HFFc6 (cell line): ENCODE measurements at places on chromosomes 3 and 15.
A peak's percentile ranks its signal among the peaks of the same experiment; 100 is the strongest.

DNA sequence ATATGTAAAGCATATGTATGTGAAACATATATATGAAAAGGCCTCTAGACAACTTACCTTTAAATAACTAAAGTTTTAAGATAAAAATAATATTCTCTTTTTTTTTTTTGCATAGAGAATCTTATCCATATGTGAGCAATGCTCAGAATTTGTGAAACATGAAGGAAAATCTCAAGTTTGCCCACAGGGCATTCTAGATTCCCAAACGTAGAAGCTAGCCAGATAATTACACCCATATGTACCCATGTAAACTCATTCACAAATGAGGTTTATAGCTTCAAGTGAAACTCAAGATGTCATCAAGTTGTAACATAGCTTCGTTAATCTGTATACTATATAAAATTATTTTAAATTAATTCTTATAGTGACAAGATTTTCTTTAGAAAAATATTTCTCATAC lies 537.3 kb upstream of the NR2F2 start:
- H3K4me1 ChIP-seq, result peaks cover 15% of the 10 kb centered on the region
- H3K4me3 ChIP-seq, result no peak overlapping the region
- H3K27me3 ChIP-seq, result no peaks in the 10 kb centered on the region
- no peak overlapping the region for H3K27ac ChIP-seq

GRCh38 chr3:37324850-37325321 lies 150.5 kb upstream of the LRRFIP2 start:
- peaks cover 12% of the 10 kb centered on the region for H3K4me1 ChIP-seq
- DNase-seq, result no peak
- H3K36me3 ChIP-seq, result peaks cover 67% of the 10 kb centered on the region
- peaks cover 4% of the 10 kb centered on the region for H3K27me3 ChIP-seq
- H3K27ac ChIP-seq, result no peak overlapping the region

DNA sequence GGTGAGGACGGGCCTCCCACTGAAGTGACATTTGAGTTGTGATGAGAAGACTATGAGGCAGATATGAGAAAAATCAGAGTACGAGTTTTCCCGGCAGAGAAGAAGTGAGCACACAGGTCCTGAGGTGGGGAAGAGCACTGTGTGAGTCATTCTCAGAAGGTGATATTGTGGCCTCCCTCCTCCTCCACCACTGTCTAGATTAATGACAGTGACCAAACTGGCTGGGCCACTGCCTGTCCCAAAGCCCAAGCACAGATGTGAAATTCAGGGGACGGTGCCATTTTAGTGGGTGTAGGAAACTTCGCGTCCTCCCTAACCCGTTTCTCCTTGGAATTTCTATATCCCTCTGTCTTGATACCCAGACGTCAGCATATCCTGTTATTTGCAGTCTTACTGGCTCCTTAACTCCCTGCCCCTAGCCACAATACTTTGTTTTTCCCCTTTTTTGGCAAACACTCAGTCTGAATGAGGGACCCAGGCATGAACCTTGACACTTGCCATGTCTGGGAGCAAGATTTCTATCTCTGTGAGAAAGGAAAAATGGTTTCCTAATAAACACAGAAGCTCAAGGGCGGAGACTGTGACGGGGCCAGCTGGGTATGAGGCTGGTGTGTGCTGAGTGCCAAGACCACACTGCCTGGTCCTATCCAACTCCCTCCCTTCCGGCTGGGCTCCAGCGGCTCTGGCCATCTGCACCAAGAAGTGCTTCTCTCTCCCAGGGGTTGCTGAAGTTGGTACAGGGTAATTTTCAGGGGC lies 15.2 kb downstream of the PRICKLE2 start:
- H3K36me3 ChIP-seq, result peaks cover 11% of the 10 kb centered on the region
- DNase-seq, result no peak

GRCh38 chr3:39189150-39189958 lies 3.0 kb downstream of the XIRP1 start:
- no peak for DNase-seq
- H3K36me3 ChIP-seq, result 0 out of 2 replicates have a peak, but pooled peaks cover 4% of the 10 kb centered on the region
- no peak overlapping the region for H3K27ac ChIP-seq
- H3K27me3 ChIP-seq, result peaks cover 9% of the 10 kb centered on the region
- H3K4me3 ChIP-seq, result no peak overlapping the region

DNA sequence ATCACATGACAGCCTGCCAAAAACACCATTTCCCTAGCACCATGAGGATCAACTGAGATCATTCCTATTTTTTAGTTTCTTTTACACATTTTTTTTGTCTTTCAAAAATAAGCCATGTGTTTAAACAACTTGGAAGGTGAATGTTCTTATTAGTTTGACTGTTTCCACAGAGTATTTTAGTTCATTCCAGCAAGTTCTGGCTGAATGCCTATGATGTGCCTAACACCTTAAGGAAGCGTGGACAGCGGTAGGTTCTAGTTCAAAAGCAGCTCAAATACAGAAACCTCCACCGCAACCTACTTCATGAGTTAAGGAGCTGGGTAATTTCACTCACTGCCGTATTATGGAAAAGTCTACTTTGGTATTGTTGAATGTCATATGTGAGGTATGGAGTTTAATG lies 101.3 kb upstream of the ADAMTS9 start:
- no peak overlapping the region for H3K4me3 ChIP-seq
- peaks cover 2% of the 10 kb centered on the region; the same call in 1 of the 2 replicates for H3K27me3 ChIP-seq
- no peak for DNase-seq
- H3K36me3 ChIP-seq, result 0 out of 2 replicates have a peak, but pooled peaks cover 8% of the 10 kb centered on the region
- H3K4me1 ChIP-seq, result no peaks in the 10 kb centered on the region
- no peak overlapping the region for H3K27ac ChIP-seq

- no peak overlapping the region for H3K4me3 ChIP-seq
- no peak overlapping the region for H3K27ac ChIP-seq
- H3K36me3 ChIP-seq, result peaks cover 19% of the 10 kb centered on the region
- H3K27me3 ChIP-seq, result no peaks in the 10 kb centered on the region
- DNase-seq, result no peak
Measured at GRCh38 chr15:25695875-25696760, 167.0 kb downstream of the ATP10A start.

- H3K27me3 ChIP-seq, result no peaks in the 10 kb centered on the region
- peaks cover 38% of the 10 kb centered on the region for H3K36me3 ChIP-seq
- H3K4me1 ChIP-seq, result peaks cover 14% of the 10 kb centered on the region
- DNase-seq, result peak; percentile 53
- H3K4me3 ChIP-seq, result no peak overlapping the region
Measured at GRCh38 chr3:179624451-179624850, 19.9 kb downstream of the NDUFB5 start.

- DNase-seq, result no peak
- peaks cover 24% of the 10 kb centered on the region for H3K36me3 ChIP-seq
- H3K27ac ChIP-seq, result no peak overlapping the region
- peak overlapping the region; percentile 80; the same call in 1 of the 2 replicates for H3K4me3 ChIP-seq
- peaks cover 7% of the 10 kb centered on the region for H3K27me3 ChIP-seq
Measured at GRCh38 chr3:45691842-45692241, 2.6 kb downstream of the SACM1L start.

GRCh38 chr3:136787349-136787748 lies 31.6 kb upstream of the SLC35G2 start:
- H3K27ac ChIP-seq, result peak overlapping the region; percentile 86
- peaks cover 52% of the 10 kb centered on the region for H3K4me1 ChIP-seq
- DNase-seq, result no peak
- peaks cover 6% of the 10 kb centered on the region; the same call in 1 of the 2 replicates for H3K36me3 ChIP-seq
- H3K4me3 ChIP-seq, result peak overlapping the region; percentile 79
- H3K27me3 ChIP-seq, result peaks cover 8% of the 10 kb centered on the region

- peaks cover 2% of the 10 kb centered on the region; the same call in 1 of the 2 replicates for H3K27me3 ChIP-seq
- H3K27ac ChIP-seq, result peak overlapping the region; percentile 55
- peaks cover 40% of the 10 kb centered on the region for H3K4me1 ChIP-seq
Measured at GRCh38 chr3:41224120-41224806, 25.0 kb downstream of the CTNNB1 start.

- H3K27me3 ChIP-seq, result peaks cover 13% of the 10 kb centered on the region
- H3K4me3 ChIP-seq, result no peak overlapping the region
- no peaks in the 10 kb centered on the region for H3K36me3 ChIP-seq
- no peak overlapping the region for H3K27ac ChIP-seq
Measured at GRCh38 chr3:78322780-78323179, 1282.9 kb downstream of the ROBO2 start.

GRCh38 chr15:59946084-59946483 lies 58.0 kb upstream of the FOXB1 start:
- no peak overlapping the region for H3K4me3 ChIP-seq
- no peaks in the 10 kb centered on the region for H3K36me3 ChIP-seq
- H3K27ac ChIP-seq, result no peak overlapping the region
- H3K4me1 ChIP-seq, result no peaks in the 10 kb centered on the region
- H3K27me3 ChIP-seq, result no peaks in the 10 kb centered on the region; the same call in none of the 2 replicates
- no peak for DNase-seq

- peaks cover 75% of the 10 kb centered on the region for H3K4me1 ChIP-seq
- peak overlapping the region; percentile 34 for H3K27ac ChIP-seq
- H3K4me3 ChIP-seq, result peak overlapping the region; percentile 22; the same call in 1 of the 2 replicates
- no peaks in the 10 kb centered on the region for H3K36me3 ChIP-seq
- no peak for DNase-seq
- peaks cover 2% of the 10 kb centered on the region; the same call in 1 of the 2 replicates for H3K27me3 ChIP-seq
Measured at GRCh38 chr15:87877822-87878542, 378.6 kb downstream of the NTRK3 start.

GRCh38 chr3:195240939-195241338 lies 30.0 kb downstream of the XXYLT1 start:
- no peak overlapping the region for H3K4me3 ChIP-seq
- H3K27ac ChIP-seq, result no peak overlapping the region
- no peak for DNase-seq
- no peaks in the 10 kb centered on the region; the same call in 1 of the 2 replicates for H3K27me3 ChIP-seq
- H3K4me1 ChIP-seq, result no peaks in the 10 kb centered on the region

DNA sequence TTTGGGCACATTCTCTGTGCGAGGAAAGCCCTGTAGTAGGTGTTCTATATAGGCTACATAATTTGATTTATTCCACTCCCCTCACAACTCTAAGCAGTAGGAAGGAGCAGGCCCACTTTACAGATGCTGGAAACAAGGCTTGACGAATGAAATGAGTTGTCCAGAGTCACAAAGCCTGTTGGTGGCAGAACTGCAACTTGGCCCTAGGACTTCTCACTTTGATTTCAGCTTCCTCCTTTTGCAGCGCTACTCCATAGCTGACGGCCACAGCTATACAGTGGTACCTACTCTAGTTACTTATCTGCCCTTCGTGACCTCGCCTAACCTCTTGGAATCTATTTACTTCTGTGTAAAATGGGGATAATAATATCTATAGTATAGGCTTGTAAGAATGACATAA lies 2.5 kb upstream of the IRAK2 start:
- DNase-seq, result no peak
- H3K27me3 ChIP-seq, result no peaks in the 10 kb centered on the region; the same call in 1 of the 2 replicates

GRCh38 chr15:91609966-91610365 lies 243.5 kb upstream of the SLCO3A1 start:
- no peaks in the 10 kb centered on the region for H3K27me3 ChIP-seq
- no peak for DNase-seq
- no peaks in the 10 kb centered on the region for H3K4me1 ChIP-seq
- no peak overlapping the region for H3K4me3 ChIP-seq
- no peak overlapping the region for H3K27ac ChIP-seq
- H3K36me3 ChIP-seq, result no peaks in the 10 kb centered on the region

DNA sequence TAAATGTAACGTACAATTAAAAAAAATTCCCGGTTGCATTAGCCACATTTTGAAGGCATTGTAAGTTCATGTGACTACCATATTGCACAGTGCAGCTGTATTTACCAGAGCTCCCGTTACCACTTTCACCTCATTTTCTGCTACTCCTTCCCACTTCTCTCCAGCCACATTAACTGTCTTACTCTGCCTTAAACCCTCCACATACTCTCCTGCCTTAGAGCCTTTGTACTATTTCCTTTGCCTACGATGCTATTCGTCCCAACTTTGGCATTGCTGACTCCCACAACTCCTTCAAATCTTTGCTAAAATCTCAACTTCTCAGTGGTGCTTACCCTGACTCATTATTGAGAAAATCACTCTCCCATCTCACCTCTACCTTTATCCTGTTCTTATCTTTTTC lies 115.2 kb downstream of the CADM2 start:
- H3K27me3 ChIP-seq, result no peaks in the 10 kb centered on the region
- H3K4me3 ChIP-seq, result no peak overlapping the region
- no peaks in the 10 kb centered on the region for H3K4me1 ChIP-seq

- H3K4me1 ChIP-seq, result peaks cover 14% of the 10 kb centered on the region
- H3K27ac ChIP-seq, result no peak overlapping the region
- H3K4me3 ChIP-seq, result no peak overlapping the region
- no peak for DNase-seq
Measured at GRCh38 chr3:12869035-12869621, 27.8 kb upstream of the RPL32 start.

DNA sequence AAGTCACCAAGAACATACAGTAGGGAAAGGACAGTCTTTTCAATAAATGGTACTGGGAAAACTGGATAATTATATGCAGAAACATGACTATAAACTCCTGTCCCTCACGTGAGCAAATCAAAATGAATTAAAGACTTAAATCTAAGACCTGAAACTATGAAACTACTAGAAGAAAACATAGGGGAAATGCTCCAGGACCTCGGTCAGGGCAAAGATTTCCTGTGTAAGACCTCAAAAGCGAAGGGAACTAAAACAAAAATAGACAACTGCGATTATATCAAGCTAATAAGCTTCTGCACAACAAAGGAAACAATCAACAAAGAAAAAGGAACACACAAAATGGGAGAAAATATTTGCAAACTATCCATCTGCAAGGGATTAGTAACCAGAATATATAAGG lies 62.7 kb downstream of the CRYGS start:
- no peaks in the 10 kb centered on the region for H3K36me3 ChIP-seq
- H3K4me1 ChIP-seq, result peaks cover 6% of the 10 kb centered on the region; the same call in 1 of the 2 replicates
- DNase-seq, result no peak

DNA sequence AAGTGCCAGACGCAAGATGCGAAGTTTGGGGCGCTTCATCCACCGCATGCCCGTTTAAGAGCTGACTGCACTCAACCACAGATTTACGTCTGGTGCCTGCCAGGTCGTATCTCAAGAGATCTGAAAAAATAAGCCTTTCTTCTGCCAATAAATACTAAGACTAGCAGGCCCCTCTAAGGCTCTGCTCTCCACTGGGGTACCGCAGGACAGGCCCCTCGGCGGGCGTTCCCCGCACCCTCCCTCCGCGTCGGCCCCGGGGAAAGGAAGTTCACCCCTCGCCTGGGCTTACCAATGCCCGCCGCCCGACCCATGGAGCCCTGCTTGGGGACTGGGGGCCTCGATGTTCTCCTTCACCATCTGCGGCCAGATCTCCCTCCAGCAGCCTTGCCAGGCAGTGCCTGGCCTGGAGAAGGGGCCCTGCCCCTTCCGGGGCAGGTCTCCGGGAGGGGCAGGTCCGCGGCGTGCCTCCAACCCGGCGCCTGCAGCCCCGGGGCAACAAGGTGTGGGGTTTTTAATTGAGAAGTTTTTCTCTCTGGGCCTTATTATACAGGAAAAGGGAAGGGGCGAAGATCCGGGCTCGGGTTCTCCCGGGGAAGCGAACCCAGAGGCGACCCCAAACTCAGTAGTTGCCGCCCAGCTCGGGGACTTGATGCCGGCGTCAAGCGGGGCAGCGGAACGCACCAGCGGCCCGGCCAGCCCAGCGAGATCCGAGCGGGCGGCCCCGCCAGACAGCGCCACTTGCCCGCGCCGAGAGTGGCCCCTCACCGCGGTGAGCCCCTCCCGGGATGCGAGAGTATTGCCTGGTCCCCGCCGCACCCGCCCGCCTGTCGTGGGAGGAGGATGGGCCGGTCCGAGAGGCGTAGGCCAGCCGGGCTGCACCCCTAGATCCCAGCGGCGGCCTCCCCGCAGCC lies 735 bp downstream of the GOLGA8B start:
- peak overlapping the region; percentile 90 for H3K4me3 ChIP-seq
- H3K27ac ChIP-seq, result peak overlapping the region; percentile 36; the same call in 1 of the 2 replicates
